Stimulated activated CD4-positive, alpha-beta T cell treated with anti-CD3 and anti-CD28 coated beads, Interleukin-1b, Interleukin-23, amount 100 ng/mL, for 1 hour (primary cell): ENCODE measurements at places on chromosomes 2 and 18.

- DNase-seq = no peak
Measured at GRCh38 chr2:1591978-1592907, 152.1 kb downstream of the PXDN start.

DNA sequence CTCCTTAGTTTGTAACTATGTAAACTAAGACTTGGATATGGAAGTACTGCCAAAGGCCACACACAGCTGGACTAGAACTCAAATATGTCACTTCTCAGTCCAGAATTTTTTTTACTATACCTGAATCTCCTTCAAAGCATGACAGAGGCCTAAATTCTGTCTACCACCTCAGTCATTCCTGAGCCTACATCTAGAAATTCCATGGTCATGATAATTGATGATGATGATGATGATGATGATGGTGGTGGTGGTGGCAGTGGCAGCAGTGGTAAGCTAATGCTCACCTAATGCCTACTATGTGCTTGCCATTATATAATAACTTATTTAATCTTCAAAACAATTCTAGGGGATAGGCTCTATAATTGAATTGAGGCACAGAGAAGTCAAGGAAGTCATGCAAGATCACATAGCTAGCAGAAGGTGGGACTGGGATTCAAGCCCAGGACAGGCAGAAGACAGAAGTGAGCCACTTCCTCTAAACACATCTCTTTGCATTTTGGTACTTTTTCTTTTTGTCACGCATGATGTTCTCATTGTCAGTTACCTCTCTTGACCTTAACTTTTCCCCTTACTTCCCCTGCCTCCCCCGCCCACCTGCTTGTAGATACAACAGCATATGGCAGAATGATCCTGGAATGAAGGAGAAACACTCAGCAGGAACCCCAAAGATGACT, 539.3 kb downstream of the TNS1 start:
- DNase-seq = no peak

- DNase-seq = no peak
Measured at GRCh38 chr2:54724560-54725342, 1.3 kb downstream of the EML6 start.

- DNase-seq = no peak
Measured at GRCh38 chr2:80068038-80068731, 236.4 kb downstream of the LRRTM1 start.

DNA sequence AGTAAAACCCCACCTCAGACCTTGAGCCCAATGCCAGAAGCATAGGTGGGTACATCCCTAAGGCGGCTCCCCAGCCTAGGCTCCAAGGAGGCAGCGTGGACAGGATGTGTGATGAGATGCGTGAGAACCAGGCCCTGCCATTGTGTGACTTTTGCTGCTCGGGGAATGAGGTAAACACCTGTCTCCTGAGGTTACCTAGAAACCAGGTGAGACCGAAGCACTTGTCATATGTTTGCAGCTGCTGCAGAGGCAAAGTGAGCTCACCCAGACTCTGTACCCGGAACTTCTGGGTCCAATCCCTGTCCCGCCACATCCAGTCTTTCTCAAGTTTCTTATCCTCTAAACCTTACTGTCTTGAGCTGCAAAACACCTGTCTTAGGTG, 3.4 kb downstream of the FBLN7 start:
- DNase-seq = no peak

GRCh38 chr2:173989160-173989883, 24.1 kb upstream of the SP3 start:
- DNase-seq = no peak

- DNase-seq = no peak
Measured at GRCh38 chr2:231701456-231702373, 6.6 kb upstream of the PTMA start.

DNA sequence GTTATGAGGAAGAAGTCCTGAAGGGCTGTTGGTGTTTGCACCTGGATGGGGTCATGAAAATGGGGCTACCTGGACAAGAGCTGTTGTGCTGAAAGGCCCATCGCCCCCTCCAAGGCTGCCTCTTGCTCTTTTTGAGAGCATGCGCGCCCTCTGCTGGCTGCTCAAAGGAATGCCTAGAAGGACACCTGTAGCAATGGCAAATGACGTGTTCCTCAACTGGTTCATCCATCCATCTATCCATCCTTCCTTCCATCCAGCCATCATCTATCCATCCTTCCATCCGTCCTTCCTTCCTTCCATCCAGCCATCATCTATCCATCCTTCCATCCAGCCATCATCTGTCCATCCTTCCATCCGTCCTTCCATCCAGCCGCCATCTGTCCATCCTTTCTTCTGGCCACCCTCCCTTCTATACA, 17.2 kb upstream of the RPL31 start:
- peak; percentile 67 for DNase-seq

GRCh38 chr2:62156861-62157496, 38.9 kb upstream of the B3GNT2 start:
- DNase-seq = no peak

- no peak for DNase-seq
Measured at GRCh38 chr2:238280083-238280825, 8.2 kb downstream of the PER2 start.

DNA sequence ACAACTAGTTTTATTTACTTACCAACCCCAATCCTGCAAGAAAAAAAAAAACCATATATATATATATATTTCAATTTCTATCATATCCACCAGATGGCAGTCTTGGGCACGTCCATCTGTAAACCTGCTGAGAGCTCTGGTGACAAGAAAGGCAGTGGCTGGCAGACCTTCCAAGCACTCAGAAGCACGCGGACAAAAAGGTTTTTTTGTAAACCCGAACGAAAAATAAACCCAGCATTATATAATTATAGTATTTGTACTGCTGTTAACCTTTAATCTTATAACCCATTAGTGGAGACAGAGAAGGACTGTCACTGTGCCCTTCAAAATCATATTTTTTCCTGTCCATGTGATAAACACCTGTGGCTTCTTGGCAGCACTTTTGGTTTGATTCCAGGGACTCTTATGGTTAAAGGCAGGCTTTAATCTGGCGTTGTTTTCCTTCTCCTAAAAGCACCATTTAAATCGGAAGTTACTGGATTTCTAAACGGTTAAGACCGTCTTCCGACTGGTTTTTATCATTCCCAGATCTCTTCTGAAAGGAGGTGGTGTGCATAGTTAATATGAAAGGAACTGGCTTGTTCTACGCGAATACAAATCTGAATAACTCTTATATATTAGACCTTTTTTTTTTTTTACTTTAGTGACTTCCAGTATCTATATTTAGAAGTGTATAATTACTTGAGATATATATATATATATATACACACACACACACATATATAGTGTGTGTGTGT, 31.0 kb upstream of the SLC3A1 start:
- no peak for DNase-seq

GRCh38 chr2:205217004-205217403, 465.3 kb upstream of the NRP2 start:
- DNase-seq = no peak

DNA sequence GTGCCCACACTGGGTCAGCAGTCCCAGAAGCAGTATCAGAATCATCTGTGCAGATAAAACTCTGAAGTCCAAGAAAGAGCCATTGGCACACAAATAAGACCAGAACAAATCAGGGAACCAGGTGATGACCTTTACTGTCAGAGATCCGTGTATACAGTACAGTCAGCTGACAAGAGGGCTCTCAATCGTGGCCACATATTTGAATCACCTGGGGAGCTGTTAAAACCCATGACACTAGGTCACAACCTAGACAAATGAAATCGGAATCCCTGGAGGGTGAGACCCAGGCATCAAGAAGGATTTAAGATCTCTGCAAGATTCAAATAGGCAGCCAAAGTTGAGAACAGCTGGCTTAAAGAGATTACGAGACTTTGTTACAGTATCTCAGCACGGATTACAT, 807.1 kb downstream of the RNF144A start:
- DNase-seq = no peak

- DNase-seq = no peak
Measured at GRCh38 chr2:3636586-3637310, 21.3 kb upstream of the ALLC start.

GRCh38 chr2:128726911-128727310, 408.2 kb upstream of the HS6ST1 start:
- DNase-seq = no peak

GRCh38 chr2:236552212-236552542, 17.4 kb upstream of the ACKR3 start:
- no peak for DNase-seq

DNA sequence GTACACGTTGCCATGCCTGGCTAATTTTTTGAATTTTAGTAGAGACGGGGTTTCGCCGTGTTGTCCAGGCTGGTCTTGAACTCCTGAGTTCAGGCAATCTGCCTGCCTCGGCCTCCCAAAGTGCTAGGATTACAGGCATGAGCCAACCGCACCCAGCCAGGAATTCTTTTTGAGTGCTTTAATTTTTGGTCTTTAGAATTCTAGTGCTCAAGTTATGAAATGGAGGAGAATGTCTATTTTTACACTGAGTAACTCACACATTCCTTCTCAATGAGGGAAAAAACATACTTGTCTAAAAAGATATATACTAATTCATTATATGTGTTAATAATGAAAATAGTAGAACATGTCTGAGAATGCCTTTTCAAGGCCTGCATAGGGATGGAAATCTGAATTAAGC, 8.5 kb downstream of the ZNF396 start:
- DNase-seq = no peak

DNA sequence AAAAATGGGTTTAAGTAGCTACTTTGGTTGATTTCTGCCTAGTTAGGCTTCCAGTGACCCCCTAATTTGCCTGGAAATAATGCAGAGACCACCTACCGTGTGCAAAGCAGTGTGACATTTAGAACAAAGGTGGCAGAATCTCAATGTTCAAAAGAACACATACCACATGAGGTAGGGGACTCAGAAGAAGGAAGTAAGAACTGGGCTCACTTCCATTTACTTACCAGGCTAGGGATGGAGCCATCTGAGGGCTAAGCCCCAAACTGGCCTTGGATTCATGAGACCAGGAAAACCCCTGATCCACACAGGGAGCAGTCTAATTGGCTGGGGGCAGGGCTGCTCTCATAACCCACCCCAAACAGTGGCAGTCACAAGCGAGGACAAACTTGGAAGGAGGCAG, 190.7 kb downstream of the NCKAP5 start:
- DNase-seq = no peak

- no peak for DNase-seq
Measured at GRCh38 chr2:240965905-240966456, 32.4 kb upstream of the SNED1 start.

DNA sequence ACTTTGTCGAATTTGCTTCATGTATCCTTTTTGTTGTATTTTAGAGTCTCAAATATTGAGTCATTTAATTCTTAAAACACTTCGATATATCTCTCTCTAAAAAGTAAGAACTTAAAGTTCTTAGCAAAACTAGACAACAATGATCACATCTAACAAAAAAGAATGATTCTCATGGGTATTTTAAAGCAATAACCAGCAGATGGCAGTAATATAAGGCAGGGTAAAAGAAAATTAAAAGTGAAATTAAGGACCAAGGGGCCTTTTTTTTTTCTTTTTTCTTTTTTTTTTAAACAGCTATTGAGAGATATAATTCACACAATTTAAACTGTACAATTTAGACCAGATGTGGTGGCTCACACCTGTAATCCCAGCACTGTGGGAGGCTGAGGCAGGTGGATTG, 9.9 kb upstream of the AOX1 start:
- no peak for DNase-seq

DNA sequence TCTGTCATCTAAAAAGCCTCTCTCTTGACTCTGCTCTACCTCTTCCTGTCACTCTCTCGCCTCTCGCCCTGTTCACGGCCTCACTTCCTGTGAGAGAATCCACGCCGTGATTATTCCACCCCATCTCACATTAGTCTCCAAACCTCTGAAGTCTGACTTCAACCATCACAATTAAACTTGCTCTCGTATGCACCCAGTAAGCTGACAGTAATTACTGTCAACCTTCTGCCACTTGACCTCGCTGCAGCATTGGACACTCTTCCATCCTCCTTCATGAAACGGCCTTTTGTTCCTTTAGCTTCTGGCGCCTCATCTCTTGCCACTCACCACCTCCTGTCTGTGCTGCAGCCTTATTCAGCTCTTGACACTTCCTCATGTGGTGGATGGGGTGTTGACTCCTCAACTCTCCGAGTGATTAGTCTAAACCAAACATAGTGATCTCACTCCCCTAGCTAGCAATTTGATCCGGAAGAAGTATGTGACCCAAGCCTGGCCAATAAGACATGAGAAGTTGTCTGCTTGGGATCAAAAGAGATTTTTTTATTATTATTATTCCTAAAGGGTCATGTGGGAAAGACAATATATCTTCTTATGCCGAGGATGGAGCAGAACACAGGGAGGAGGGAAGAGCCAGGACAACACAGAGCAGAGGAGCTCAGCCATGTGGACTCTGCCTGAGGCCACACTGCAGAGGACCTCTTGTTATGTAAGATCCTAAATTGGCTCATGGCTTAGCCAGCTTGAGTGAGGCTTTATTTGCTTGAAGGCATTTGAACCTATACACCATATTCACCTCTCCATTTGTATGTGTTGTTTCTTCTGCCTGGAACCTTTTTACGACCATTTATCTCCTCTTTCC, 38.4 kb upstream of the MYO1B start:
- DNase-seq = no peak

GRCh38 chr2:209694748-209695147, 76.9 kb upstream of the UNC80 start:
- DNase-seq = no peak

- DNase-seq = no peak
Measured at GRCh38 chr2:70087702-70088597, 673 bp downstream of the PCBP1 start.

DNA sequence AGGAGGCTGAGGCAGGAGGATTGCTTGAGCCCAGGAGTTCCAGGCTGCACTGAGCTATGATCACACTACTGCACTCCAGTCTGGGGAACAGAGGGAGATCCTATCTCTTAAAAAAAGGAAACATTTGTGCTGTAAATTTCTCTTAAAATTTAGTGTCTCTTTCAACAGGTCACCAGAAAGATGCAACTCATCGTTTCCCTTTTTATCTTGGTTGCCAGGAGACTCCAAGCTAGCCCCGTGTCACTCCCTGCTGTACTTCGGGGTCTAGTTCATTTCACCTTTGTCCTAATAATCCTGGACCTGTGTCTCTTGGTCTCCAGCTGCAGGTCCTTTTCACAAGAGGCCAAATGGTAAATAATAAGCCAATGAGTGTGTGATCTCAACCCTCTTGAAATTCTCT, 7.1 kb downstream of the HS1BP3 start:
- no peak for DNase-seq

DNA sequence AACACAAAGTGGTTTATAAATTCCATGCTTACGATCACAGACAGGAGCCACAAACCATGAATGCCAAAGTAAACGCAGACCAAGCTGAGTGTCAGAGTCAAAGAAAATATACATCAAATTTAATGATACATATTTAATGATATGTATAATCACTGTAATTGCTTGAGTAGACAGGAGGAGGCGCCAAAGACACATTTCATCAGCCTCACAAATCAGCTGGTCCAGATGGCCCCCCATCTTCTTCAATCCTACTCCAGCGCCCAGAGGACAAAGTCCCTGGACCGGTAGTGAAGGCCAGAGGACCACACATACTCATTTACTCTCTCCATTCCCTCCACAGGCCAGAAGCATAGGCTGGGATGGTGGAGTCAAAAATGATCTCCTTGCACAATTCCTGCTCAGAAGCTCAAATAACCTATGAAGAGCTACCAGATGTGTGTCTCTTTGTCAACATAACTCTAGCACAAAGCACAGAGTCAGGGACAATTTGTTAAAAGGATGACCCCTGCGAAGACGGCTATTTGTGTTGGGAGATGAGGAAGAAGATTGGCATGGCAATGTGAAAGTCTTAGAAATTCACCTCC, 149.3 kb upstream of the PGAP1 start:
- no peak for DNase-seq
